SK-N-MC (cell line): ENCODE measurements at places on chromosomes 11 and 22.

DNA sequence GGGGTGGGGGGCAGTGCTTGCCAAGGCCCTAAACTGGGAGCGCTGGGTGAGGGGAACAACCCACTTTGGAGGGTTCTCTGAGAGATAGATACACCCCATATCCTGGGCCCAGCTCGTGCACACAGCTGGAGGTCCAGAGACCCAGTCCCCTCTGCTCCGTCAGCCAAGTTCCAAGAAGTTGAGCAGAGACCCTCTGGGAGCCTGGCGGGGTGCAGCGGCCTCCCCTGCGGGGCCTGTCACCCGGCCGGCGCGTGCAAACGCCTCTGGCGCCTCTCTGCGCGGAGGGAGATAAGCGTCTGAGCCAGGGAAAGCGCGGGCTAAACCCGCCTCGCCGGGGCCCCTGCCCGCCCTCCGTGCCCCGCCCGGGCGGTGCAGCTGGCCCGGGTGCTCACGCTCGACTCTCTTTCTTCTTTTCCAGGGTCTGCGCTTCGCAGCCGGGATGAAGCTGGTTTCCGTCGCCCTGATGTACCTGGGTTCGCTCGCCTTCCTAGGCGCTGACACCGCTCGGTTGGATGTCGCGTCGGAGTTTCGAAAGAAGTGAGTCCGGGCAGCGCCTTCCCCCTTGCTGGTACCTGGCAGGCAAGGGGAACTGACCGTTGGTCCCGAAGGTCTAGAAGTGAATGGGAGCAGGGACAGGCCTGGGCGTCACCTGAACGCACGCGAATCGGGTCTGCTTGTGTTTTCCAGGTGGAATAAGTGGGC, 540 bp downstream of the ADM start:
- no peak for DNase-seq

DNA sequence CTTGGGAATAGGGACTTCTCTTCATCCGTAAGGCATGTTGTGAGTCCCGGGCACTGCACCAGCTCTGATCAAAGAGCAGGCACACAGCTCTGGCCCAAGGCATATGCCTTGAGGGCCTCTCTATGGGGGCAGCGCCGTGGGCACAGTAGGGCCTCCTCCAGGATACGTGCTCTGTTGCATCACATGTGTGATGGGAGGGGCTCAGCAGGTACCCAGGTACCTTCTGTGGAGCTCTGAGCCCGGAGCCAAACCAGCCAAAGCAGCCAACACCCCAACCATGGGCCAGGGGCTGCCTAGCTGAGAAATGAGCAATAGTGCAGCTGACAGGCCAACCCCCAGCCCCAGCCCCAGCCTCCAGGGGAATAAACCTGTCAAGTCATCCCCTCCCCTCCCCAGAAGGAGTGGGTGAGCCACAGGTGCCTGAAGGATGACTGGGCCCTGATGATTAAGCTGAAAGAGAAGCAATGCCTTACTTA, 79.7 kb upstream of the SHISAL1 start:
- no peak for DNase-seq

DNA sequence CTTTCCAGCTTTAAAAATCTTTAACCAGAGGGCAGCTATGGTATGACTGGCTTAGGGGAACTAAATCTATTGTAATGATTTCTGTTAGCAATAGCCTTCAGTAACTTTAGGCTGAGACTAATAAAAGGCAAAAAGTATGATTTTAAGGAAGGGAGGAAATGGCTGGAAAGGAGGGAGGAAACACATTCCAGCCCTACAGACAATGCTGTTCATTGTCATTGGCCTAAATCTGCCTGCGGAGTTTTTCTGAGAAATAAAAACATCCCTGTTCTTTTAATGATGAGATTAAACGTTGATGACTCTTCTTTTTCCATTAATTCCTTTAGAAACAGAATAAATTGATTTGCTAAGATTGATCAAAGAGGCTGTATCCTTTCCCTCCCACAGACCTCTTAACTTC, 99.6 kb upstream of the GRAMD1B start:
- DNase-seq, result no peak

DNA sequence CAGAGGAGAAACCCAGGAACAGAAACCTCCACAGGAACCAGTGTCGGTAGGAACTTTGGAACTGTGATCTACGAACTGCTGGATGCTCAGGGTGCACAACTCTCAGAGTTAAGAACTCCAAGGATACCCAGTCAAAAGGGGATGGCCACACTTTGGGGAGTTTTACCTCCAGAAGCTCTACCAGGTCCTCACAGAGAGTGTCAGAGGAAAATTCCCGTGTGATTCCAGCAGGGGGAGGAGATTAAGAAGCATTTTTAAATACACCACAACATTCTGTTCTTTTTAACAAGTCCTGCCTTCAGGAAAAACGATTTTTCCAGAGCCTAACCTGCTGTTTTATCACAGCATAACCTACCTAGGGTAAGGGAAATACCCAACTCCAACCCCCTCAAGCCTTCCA, 104.0 kb downstream of the SOX6 start:
- no peak for DNase-seq

DNA sequence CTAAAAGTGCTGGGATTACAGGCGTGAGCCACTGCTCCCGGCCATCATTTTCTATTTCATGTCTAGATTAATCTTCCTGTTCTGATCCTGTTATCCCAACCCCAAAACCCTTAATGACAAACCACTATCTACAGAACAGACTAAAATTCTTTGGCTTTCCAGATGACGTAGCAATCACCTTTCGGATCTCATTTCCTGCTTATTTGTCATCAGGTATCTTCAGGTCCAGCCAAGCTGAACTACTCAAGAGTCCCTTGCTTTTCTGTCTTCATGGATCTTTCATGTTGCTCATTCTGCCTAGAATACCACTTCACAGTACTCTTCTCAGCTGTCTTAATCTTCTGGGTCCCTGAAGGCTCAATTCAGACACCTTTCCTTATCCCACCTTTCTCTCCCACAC, 27.4 kb upstream of the IPO7 start:
- no peak for DNase-seq

- DNase-seq, result no peak
These were observed 117.6 kb downstream of the C11orf58 start for GRCh38 chr11:16856022-16856471.

DNA sequence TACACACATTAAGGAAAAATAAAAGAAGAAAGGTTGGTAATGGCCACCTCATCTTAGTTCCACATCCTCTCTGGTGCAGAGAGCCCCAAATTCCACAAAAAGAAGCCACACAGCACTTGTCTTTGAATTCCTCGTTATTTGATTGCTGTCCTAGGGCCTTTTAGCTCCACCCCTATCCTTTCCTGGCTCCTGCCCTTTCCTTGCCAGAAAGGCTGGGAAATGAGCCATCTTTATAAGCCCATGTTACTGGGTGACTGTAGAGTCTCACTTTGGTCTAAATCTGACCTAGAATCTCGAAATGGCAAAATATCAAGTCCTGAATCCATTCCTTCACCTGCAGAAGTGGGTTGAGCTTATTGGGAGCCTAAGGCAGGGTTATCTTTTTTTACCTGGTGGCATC, 4.3 kb upstream of the TMEM132A start:
- DNase-seq, result no peak

- no peak for DNase-seq
These were observed 32.8 kb upstream of the LDLRAD3 start for GRCh38 chr11:35911013-35911412.

DNA sequence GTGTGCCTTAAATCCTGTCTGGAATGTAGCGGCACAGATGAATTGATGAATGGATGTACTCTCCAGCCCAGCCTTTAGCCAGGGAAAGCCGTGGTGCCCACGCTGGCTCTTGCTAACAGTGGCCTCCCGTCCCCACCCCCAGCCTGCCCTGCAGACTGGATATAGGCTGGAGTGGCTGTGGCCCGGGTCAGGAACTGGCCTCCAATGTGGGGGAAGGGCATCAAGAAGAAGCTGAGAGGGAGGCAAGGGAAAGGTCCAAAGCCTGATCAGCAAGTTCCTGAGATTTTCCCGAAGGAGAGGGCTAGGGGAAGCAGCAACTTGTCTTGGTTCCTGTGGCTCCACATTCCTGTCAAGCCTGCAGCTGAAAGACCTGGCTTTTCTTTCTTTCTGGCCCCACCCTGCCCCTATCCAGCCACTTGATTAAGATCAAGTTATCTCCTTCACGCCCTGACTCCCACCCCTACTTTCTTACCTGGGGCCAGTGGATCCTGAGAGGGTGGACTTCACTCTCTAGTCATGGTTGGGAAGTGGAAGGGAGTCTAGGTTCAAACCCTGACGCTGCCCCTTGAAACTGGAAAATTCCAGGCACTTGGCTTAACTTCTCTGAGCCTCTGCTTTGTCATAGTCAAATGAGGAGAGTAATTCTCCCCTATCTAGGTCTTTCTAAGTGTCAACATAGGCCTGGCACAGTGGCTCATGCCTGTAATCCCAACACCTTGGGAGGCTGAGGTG, 11.0 kb upstream of the MICALL1 start:
- DNase-seq, result no peak

DNA sequence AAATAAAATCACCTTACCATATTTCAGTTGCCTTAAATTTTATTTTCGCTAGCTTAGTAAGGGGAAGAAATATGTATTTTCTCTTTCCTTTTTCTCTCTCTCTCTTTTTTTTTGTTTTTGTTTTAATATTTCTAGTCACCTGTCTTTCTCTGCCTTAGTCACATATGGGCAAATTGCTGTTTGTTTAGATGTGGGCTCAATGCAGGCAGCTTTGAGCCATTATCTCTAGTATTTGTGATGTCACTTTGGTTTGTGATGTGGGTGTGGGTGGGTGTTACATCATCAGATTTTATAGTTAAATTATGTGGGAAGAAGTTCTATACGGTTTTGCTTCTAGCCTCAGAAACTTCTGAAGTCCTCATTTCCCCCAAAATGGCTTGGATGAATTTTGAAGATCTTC, at the start of gene C22orf31:
Gene C22orf31, minus strand, starts transcription at position 59 of the 400 bp plus-strand sequence. Its CDS starts 39 bp downstream, at position 20.
- no peak for DNase-seq

GRCh38 chr22:30121960-30122359, 41.7 kb downstream of the HORMAD2 start:
- no peak for DNase-seq

DNA sequence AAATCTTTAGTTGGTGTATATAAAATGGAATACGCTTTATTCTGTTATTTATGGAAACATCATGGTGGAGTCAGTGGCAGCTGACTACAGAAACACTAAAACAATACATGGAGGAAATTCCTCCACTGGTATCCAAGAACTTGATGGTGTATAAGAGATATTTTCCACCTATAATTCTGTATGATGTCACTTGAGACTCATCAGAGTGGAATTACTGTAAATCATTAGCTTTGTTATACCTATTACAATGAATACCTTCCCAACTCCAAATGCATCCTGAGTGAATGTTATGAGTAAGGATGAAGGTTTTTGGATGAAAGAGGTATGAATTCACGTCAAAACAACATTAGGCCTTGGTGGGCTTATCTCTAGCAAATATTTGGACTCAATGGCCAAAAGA, 258.5 kb upstream of the SORL1-AS1 start:
- no peak for DNase-seq

DNA sequence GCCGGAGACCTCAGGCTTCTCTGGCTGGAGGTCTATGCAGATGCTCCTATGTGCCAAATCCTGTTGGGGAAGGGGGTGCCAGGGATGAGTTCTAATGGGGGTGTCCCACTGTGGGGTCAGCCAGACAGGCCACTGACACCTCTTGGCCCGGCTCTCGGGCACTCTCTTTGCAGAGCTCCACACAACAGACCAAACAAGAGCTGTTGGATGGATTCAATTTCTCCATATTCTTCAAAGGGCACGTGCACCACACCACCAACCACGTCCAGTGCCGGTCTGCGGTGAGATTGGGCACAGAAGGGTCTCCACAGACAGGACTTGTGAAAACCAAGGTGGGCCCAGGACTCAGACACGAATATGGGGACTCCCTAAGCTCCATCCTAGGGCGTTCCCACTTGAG, 2.2 kb upstream of the RGL4 start:
- DNase-seq, result no peak

DNA sequence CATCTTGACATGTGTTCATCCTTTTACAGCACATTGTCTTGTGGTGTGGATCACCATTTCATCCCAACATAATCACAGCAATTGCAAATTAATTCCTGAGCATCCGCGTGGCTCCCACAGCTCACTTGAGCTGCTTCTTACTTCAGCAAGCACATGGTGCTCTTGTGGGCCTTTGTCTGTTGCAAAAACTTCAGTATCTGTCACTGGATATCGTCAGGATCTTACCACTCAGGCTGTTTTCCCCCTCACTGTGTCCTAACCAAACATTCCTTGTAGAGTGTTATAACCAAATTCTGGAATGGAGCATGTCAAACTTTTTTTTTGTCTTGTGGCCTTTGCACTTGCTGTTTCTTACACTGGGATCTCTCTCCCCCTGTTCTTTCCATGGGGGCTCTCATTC, 683.1 kb upstream of the ARHGAP42 start:
- DNase-seq, result no peak

- no peak for DNase-seq
These were observed 30.8 kb downstream of the GNB1L start for GRCh38 chr22:19823902-19824211.

DNA sequence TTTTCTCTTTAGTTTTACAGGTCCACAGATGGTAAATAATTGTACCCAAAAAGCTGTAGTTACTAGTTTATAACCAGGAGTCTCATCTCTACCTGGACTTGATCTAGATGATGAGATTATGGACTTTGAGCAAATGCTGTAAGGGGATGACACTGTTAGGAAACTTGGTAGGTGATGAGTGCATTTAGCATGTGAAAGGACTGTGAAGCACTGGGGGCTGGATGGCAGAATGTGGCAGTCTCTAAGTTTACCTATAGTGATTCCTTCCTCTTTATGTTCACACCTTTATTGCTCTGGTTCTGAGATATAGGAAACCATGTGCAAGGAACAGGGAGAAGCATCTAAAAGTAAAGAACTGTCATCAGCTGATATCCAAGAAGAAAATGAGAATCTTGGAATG, 230.7 kb upstream of the CHORDC1 start:
- DNase-seq, result no peak

- no peak for DNase-seq
These were observed 40.2 kb upstream of the CFAP300 start for GRCh38 chr11:102006835-102007566.

DNA sequence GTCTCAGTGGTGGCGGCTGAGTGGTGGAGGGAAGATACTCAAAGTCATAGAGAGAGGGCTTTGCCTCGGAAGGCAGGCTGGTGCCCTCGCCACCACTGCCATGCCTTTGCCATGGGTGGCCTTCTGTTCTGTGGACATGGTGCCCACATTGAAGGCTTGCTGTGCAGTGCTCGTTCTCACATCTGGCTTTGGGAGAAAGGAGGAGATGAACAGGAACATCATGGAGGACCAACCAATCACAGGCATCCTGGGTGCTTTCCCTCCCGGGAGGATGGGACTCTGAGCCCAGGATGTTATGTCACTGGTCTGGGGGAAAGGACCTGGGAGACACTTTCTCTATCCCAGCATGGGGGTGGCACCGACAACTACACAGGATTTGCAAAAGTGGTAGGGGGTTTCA, 82.3 kb upstream of the NARS2 start:
- DNase-seq, result no peak

DNA sequence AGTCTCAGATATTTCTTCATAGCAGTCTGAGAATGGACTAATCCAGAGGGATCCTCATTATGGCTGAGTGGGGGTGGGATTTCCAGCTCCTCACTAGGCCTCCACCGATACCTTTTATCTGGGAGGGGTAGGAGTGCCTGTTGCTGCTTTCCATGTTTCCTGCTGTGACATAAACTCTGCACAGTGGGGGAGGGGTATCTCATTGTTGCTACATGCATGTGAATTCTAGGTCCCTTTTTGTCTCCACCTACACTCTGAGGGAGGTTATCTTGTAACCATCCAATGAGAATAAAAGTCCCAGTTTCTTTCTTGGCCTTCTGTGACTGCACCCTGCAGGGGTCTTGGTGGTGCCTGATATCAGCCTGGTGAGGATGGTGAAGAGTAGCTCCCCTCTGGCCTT, 60.5 kb downstream of the ADAMTS15 start:
- DNase-seq, result no peak

- DNase-seq, result no peak
These were observed 370.4 kb downstream of the FAT3 start for GRCh38 chr11:92595052-92595451.

GRCh38 chr11:69817265-69818230, 1.7 kb downstream of the FGF3 start:
- DNase-seq, result no peak
